ENCODE measurements at places on chromosomes 6 and 20.

DNA sequence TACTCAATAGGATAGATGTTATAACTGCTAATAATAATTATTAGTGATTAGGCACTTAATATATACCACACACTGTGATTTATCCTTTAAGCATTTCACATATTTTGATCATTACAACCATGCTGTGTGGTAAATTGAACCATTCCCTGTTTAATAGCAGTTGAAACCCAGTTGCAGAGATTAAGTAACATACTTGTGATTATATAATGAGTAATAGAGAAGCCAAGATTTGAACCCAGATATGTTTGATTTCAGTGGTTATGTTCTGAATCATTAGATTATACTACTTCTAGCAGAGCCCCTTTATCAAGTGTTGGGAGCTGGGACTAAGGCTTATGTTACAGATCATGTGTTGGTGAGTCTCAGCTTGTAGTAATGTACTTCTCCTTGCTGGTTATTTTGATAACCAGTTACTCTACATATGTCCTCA is 44.1 kb downstream of the STK4 start:
- H3K27me3 ChIP-seq: no peaks in the 10 kb centered on the region
- DNase-seq: no peak
- no peak overlapping the region for H3K4me3 ChIP-seq
- H3K36me3 ChIP-seq: peaks cover 2% of the 10 kb centered on the region
- H3K27ac ChIP-seq: no peak overlapping the region
- H3K4me1 ChIP-seq: 0 out of 2 replicates have a peak, but pooled peaks cover 3% of the 10 kb centered on the region

- DNase-seq: no peak
- no peak overlapping the region for H3K4me3 ChIP-seq
- H3K27ac ChIP-seq: no peak overlapping the region
- H3K27me3 ChIP-seq: no peaks in the 10 kb centered on the region
- H3K36me3 ChIP-seq: peaks cover 3% of the 10 kb centered on the region
- H3K4me1 ChIP-seq: no peaks in the 10 kb centered on the region
These were observed 11.2 kb downstream of the TBX18 start for GRCh38 chr6:84753173-84753572.

- H3K4me1 ChIP-seq: peaks cover 25% of the 10 kb centered on the region
- H3K4me3 ChIP-seq: peak overlapping the region; percentile 75
- no peaks in the 10 kb centered on the region for H3K36me3 ChIP-seq
- no peak for DNase-seq
- H3K27ac ChIP-seq: peak overlapping the region; percentile 78
These were observed 637 bp upstream of the HIVEP2 start for GRCh38 chr6:142945446-142946180.

GRCh38 chr20:4063631-4064030 is 48.3 kb upstream of the RNF24 start:
- H3K27ac ChIP-seq: no peak overlapping the region
- no peaks in the 10 kb centered on the region for H3K36me3 ChIP-seq
- H3K4me1 ChIP-seq: 0 out of 2 replicates have a peak, but pooled peaks cover 8% of the 10 kb centered on the region
- H3K27me3 ChIP-seq: no peaks in the 10 kb centered on the region
- no peak for DNase-seq

DNA sequence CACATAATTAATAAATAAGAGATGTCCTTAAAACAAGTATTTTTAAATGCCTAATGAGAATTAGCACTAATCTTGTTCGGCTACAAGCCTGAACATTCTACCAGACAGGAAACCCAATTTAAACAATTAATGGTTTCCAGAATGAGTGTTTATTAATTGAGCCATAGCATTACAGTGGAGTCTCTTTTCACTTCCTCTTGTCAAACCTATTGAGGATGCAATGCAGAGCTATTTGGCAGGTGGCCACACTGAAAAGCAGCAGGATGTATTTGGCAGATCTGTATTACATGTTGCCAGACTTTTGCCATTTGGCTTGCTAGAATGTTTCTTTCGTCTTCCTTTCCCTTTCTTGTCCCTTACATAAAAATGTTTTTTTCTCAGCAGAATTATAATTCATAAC is 475.2 kb upstream of the MARCKS start:
- no peaks in the 10 kb centered on the region for H3K27me3 ChIP-seq
- H3K36me3 ChIP-seq: no peaks in the 10 kb centered on the region
- H3K4me3 ChIP-seq: no peak overlapping the region
- no peak overlapping the region for H3K27ac ChIP-seq
- H3K4me1 ChIP-seq: no peaks in the 10 kb centered on the region

DNA sequence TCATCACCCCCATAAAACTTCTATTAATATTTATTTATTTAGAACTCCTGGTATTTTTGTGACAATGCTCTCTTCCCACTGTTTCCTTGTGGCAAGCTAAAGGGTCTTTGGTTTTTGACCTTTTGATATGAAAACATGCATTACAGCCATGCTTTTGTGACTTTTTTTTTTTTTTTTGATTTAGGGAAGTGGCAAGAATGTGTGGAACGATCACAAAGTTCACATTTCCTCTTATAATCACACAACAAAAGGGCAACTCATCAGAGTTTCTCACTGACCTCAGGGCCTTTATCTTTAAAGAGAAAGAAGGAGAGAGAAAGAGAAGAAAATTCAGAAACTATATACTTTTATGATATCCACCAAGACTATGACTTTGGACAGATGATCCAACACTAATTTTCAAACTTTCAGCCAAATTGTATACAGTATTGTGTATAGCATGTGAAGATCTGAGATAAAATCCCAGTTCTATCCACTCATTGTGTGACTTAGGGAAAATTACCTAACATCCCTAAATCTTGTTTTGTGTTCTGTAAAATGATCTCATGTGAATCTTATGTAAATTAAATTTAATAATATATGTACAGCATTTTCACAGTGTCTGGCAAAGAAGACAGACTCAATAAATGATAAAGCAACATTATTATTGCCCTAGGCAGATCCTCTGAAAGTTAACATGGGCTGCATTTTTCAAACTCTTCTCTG is 106.8 kb upstream of the MARCKS start:
- H3K27ac ChIP-seq: no peak overlapping the region
- H3K36me3 ChIP-seq: no peaks in the 10 kb centered on the region
- no peak overlapping the region for H3K4me3 ChIP-seq
- no peaks in the 10 kb centered on the region for H3K27me3 ChIP-seq
- no peaks in the 10 kb centered on the region for H3K4me1 ChIP-seq

DNA sequence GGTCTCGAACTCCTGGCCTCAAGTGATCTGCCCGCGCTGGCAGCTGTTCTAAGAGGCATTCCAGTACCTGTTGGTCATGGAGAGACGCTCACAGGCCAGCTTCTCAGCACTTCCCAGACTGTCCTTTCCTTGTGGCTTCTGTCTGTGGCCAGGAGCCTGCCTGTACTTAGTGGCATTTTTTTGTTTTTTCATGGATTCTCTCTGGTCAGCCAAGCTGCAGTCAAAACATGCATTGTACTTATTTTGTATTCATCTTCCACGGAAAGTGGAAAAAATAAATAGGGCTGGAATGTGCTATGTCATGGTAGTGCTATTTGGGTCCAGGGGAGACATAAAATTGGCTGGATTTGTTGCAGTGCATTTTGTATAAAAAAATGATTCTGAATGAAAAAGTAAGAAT is 29.1 kb downstream of the ZDHHC14 start:
- H3K4me3 ChIP-seq: no peak overlapping the region
- DNase-seq: no peak
- no peaks in the 10 kb centered on the region for H3K27me3 ChIP-seq
- H3K4me1 ChIP-seq: no peaks in the 10 kb centered on the region
- H3K27ac ChIP-seq: no peak overlapping the region

All from Panc1 (cell line).